ENCODE measurements at places on chromosomes 11 and 22. TPM values are rescaled to one million over a fixed set of nuclear protein-coding genes. Genes with fewer than 3 reads are reported as not detected.

Gene PELI3
- total RNA-seq: 11.9 TPM

- no peak for DNase-seq
Observed at GRCh38 chr11:20844216-20844615, 174.8 kb downstream of the NELL1 start.

Gene RNF215
- total RNA-seq: 36.6 TPM

Gene MS4A6E
- not detected for total RNA-seq

DNA sequence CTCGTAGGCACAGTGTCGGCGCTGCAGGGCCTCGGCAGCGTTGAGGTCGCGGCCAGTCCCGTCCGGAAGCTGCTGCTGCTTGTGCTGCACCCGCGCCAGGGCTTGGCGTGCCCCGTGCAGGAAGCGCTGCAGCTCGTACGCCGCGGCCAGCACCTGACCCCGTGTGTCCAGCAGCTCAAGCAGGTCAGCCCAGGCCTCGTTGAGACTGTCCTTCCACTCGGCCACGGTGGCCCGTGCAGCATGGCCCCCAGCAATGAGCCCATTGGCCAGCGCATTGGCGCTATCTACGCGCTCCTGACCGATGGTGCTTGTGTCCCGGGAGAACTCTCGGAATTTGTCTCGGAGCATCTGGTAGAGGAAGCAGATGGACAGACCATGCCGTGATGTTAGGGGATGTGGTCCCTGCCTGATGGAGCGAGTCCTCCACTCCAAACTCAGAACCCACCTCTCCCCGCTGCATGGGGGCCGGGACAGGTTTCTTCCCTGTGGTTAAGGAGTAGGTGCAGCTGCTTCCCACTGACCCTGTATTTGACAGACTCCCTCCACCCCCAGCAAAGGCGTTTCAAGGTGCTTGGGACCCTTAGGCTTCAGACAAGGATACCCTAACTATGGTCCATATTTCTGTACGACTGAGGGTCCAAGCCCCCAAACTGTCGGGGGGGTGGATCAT, 13.8 kb upstream of the RBM4B start:
- DNase-seq: no peak

GRCh38 chr22:37036655-37037377, 14.7 kb upstream of the KCTD17 start:
- DNase-seq: no peak

- no peak for DNase-seq
Observed at GRCh38 chr11:35454362-35454761, 35.0 kb upstream of the SLC1A2 start.

GRCh38 chr11:2151500-2152257, 9.3 kb downstream of the INS start:
- no peak for DNase-seq

GRCh38 chr11:112745973-112746372, 215.2 kb upstream of the NCAM1 start:
- DNase-seq: no peak

Gene OR8G5
- total RNA-seq: not detected

GRCh38 chr22:44028091-44028490, 4.0 kb downstream of the PARVB start:
- DNase-seq: no peak

Gene C1QTNF5
- total RNA-seq: 9.3 TPM

- DNase-seq: no peak
Observed at GRCh38 chr22:27962268-27963044, 43.4 kb upstream of the PITPNB start.

Gene APBB1
- total RNA-seq: 57.7 TPM

DNA sequence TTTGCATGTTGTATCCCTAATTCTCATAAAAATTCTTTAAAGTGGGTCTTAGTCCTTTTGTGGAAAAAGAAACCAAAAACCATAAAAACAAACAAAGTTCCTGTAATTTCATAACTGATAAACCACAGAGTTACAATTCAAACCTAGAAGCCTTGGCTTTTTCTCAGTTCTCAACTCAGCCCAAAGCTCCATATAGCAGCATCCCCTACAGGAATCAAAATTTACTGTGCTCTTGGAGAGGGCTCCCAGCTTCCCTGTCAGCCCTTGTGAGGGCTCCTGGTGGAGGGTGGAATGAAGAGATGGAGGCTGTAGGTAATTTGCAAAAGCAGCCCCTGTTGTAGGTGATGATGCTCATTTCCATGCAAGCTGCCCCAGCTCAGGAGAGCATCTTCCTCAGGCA, 506.1 kb upstream of the KIRREL3 start:
- no peak for DNase-seq

GRCh38 chr11:133323354-133323753, 208.9 kb downstream of the OPCML start:
- no peak for DNase-seq

Gene UPK3A
- not detected for total RNA-seq

Gene HMGXB4
- 25.7 TPM for total RNA-seq

Gene NECTIN1
- total RNA-seq: 7.2 TPM

- peak; percentile 93 for DNase-seq
Observed at GRCh38 chr11:61733120-61733978, 19.1 kb upstream of the MYRF start.

Gene SLC16A8
- not detected for total RNA-seq

GRCh38 chr11:125941619-125942611, 3.9 kb upstream of the VSIG10L2 start:
- no peak for DNase-seq

DNA sequence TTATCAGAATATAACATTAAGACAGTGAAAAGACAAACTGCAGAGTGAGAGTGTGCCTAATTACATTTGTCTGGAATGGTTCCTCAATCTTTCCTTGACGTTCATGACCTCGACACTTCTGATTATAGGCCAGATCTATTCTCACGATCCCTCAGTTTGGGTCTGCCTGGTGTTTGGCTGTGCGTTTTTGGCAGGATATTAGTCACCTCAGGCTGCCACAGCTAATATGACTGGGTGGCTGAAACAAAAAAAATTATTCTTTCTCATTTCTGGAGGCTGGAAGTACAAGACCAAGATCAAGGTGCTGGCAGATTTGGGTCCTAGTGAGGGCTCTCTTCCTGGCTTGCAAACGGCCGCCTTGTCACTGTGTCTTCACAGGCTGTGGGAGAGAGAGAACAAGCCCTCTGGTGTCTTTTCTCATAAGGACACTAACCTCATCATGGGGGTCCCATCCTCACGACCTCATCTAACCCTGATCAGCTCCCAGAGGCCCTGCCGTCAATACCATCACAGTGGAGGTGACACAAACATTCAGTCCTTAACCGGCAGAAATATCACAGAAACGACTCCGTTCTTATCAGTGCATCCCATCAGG, 23.2 kb downstream of the IFITM10 start:
- no peak for DNase-seq

- no peak for DNase-seq
Observed at GRCh38 chr22:34301569-34301968, 381.3 kb upstream of the LARGE1 start.

Gene PHOX2A
- not detected for total RNA-seq

- peak; percentile 65 for DNase-seq
Observed at GRCh38 chr11:120134106-120134930, 3.6 kb downstream of the TRIM29 start.

Gene TTC17
- 93.7 TPM for total RNA-seq

- DNase-seq: no peak
Observed at GRCh38 chr11:30059172-30059815, 42.5 kb upstream of the KCNA4 start.

Gene OAF
- 12.3 TPM for total RNA-seq

GRCh38 chr11:67118181-67118766, 789 bp upstream of the KDM2A start:
- peak; percentile 86 for DNase-seq

GRCh38 chr11:48082771-48083170, 102.4 kb downstream of the PTPRJ start:
- DNase-seq: no peak

Gene IL18
- 0.68 TPM for total RNA-seq

GRCh38 chr11:12211331-12212065, 101.1 kb downstream of the MICAL2 start:
- no peak for DNase-seq

Gene OR52I1
- total RNA-seq: not detected

Gene PKNOX2
- 89.3 TPM for total RNA-seq

Gene BBOX1
- 3.4 TPM for total RNA-seq

GRCh38 chr22:40036591-40037225, 42.0 kb downstream of the FAM83F start:
- no peak for DNase-seq

GRCh38 chr11:1832211-1832919, 2.4 kb upstream of the SYT8 start:
- no peak for DNase-seq

- DNase-seq: peak; percentile 98
Observed at GRCh38 chr11:102047305-102047924, at the start of gene CFAP300. Gene CFAP300, plus strand, starts transcription at chr11:102047437. Its CDS starts 34 bp downstream, at chr11:102047471.

Gene C11orf58
- 150 TPM for total RNA-seq

GRCh38 chr11:4619514-4619913, 11.5 kb upstream of the TRIM68 start:
- no peak for DNase-seq

- peak; percentile 63 for DNase-seq
Observed at GRCh38 chr11:3220521-3221407, 2.2 kb upstream of the MRGPRG start.

Gene IFITM5
- total RNA-seq: not detected

GRCh38 chr11:93963072-93963471, 58.1 kb upstream of the HEPHL1 start:
- DNase-seq: no peak

Gene YPEL4
- 0.24 TPM for total RNA-seq

DNA sequence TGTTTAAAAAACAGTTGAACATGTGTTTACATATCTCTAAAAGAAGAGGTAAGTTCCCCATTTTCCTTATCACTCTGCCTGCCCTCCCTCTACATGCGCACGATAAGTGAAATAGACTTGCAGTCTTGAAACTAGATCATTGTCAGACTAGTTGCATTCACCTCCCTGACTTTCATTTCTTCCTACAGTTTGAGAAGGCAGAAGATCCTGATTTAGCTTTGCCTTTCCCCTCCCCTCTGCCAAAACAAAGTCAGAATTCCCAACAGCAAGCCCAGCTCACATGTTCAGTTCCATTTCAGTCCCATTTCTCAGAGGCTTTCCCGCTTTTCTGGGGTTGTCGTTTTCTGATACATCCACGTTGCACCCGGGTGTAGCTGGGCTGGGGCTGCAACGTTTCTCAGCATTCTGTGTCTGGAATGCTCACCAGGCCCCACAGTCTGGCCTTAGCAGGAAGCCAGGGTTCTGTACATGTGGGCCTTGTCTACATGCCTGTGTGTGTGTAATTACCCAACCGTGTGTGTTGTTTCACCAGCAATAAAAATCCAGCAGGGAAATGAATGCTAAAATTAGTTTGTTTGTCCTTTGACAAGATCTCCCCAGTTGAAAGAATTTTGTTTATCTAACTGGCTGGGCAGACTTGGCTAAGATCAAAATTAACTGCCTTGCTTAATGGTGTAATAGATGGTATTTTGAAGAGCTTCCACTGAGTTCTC, 179.2 kb downstream of the DBX1 start:
- no peak for DNase-seq

Gene CHORDC1
- total RNA-seq: 30.8 TPM

- DNase-seq: no peak
Observed at GRCh38 chr11:93648158-93648557, 13.3 kb upstream of the CEP295 start.

- DNase-seq: no peak
Observed at GRCh38 chr11:69702239-69702691, 1.6 kb downstream of the FGF19 start.

DNA sequence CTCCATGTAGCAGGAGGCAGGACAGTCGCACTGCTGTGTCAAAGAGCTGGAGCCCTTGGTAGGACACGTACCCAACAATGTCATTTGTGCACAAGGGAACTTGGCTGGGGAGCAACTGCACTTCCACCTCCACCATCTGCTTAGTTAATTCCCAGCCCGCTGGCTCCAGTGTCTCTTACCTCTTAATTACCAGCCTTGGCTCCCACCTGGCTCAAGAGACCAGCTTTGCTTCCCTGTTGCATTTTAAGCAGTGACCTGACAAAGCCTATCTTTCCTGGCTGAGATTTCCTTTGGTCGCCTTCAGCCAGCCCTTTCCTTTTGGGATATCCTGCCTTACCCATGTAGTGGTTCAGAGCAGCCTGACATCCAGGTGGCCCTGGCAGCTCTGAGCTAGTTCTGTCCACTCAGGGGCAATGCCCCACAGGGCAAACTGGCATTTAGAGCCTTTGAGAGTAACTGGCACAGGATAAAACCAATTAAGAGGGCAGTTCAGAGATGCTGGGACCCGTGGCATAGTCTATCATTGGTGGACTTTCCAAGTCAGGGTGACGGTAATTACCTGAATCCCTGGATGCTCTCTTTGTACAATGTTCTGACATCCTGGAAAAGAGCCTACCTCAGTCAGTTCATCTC, 212.6 kb upstream of the SORL1-AS1 start:
- no peak for DNase-seq

Measured in osteocyte (in vitro differentiated cells).